CD4-positive, alpha-beta T cell treated with Interleukin-17A for 1 hour (primary cell): ENCODE measurements at places on chromosomes 7 and 10.

DNA sequence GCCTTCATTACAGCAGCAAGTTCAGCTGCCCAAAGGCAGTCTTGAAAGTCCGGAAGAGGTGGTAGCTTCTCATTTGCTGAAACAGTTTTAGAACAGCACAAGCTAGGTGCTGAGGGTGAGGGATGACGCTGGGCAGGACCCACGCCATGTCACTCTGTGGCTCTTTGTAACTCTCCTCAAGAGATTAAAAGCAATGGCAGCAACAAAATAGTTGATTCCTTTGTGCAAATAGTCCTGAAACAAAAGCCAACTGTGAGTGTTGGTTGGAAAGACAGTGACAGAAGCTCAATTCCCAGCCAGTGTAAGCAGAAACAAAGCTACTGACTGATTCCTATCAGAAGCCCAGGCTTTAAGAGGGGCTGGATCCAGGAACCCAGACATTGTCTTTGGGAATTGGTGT lies 47.6 kb upstream of the AQP1 start:
- no peak for DNase-seq

GRCh38 chr7:143434660-143435059 lies 8.6 kb upstream of the TAS2R60 start:
- no peak for DNase-seq

DNA sequence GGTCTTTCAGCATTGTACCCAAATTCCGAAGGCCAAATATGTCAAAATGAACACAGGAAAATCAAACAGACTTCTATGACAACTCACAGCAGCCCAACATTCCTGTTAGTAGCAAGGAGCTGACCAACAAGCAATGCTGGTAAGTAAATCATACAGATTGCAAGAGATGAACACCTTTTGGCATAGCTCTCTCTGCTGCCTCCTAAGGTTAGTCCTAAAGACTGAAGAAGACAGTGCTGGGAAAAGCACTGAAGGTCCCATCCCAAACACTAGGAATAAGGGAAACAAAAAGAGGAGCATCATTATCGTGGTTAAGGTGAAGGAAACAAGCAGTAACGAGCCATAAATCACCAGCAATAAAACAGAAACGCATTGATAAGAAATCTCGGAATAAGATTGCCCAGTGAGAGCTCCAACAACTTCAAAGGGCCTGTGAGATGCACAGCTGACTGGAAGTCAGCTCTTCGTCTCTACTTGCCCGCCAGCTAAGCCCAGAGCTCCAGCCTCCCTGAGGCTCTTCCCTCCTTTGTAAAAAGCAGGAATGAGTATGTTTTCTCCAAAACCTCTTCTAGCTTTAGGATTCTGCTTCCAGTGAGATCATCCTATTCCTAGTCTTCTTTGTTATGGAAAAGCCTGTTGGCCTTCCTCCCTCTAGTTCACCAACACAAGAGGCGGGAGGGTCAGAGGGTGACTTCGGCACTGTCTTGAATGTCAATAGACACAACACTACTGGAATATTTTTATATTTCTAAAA lies 15.3 kb downstream of the NUDT5 start:
- no peak for DNase-seq

GRCh38 chr7:23357190-23358093 lies 58.3 kb downstream of the MALSU1 start:
- DNase-seq, result peak; percentile 15

DNA sequence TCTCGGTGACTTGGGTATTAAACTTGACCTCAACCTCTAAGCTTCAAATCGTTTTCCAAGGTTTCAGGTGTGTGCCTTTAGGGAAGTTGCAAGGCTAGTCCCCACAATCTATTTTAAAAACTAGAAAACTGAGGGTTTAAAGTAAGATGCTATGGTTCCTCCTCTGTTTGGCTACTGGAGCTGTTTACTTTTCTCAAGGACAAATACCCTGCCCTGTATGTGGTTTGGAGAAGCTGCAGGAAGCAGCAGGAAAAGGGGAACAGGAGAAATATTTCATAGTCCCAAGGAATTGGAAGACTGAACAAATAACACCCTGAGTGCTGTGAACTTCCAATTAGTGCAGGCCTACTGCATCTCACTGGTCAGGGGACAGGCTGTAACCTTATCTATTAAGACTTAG lies 135.9 kb downstream of the NRP1 start:
- DNase-seq, result no peak

DNA sequence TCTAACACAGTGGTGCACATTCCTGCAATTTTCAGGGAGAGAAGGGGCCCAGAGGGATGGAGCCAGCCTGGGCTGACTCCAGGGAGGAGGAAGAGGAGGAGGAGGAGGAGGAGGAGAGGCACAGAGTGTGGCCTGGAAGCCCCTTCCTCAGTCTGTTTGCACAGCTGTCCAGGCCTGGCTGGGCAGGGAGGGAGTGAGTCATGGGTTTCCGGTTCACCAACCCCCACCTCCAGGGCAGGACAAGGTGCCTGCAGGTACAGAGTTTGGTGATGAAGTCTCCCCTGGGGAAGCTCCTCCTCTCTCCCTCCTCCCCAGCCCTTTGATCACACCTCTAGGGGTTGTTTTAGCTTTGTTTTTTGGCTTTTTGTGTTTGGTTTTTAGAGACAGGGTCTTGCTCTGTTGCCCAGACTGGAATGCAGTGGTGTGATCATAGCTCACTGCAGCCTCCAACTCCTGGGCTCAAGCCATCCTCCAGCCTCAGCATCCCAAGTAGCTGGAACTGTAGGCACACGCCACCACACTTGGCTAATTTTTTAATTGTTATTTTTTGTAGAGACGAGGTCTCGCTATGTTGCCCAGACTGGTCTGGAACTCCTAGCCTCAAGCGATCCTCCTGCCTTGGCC lies 77.5 kb upstream of the CUX1 start:
- DNase-seq, result no peak

DNA sequence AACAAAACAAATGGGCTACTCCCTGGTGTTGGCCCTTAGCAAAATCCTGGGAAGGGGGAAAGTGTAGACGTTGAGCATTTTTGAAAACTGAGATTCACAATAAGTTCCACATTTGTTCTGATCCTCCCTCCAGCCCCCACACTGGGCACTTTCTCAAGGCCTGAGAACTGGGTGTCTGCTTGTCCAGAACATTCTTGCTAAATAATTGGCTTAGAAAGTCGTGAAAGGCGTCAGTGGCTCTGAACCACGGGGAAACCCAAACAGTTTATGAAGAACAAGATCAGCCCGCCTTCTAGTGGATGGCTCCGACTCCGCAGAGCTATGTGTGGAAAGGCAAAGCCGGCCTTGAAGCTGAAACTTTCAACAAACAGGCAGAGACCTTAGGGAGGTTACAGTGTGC lies 370.1 kb downstream of the PRPF18 start:
- no peak for DNase-seq

- DNase-seq, result peak; percentile 64
Observed at GRCh38 chr7:108497082-108497725, 28.7 kb downstream of the PNPLA8 start.

DNA sequence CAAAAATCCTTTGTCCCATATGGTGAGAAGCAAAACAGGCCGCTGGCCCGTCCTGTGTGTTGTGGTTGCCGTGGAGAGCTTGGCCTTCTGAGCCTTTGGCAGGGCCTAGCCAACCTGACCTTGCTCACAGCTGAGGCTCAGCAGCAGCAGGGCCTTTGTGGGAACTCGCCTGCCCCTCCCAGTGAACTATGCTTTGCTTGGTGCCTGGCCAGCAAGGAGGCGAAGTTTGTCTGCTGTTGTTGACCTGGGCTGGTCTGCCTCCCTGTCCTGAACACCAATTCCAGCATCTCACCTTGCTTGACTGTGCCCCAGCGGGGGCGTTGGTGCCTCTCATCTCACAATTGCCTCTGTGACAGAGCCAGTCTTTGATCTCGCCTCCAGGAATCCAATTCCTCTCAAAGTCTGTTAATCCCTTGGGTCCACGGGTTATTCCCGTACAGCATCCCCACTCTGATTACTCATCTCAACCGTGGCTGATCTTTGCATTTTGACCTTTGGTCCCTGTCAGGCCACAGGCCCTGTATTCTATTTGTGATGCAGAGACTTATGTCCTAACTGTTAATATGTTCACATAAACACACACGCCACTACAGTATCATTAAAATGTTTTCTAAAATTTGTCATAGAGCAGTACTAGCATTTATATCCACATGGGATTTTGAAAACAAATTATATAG lies 22.6 kb downstream of the EPDR1 start:
- DNase-seq, result no peak

GRCh38 chr10:21520949-21521348 lies 4.5 kb downstream of the SKIDA1 start:
- no peak for DNase-seq

GRCh38 chr7:22728401-22729029 lies 1.5 kb downstream of the IL6 start:
- DNase-seq, result peak; percentile 36

GRCh38 chr10:29131952-29132547 lies 156.8 kb upstream of the LYZL1 start:
- DNase-seq, result no peak

DNA sequence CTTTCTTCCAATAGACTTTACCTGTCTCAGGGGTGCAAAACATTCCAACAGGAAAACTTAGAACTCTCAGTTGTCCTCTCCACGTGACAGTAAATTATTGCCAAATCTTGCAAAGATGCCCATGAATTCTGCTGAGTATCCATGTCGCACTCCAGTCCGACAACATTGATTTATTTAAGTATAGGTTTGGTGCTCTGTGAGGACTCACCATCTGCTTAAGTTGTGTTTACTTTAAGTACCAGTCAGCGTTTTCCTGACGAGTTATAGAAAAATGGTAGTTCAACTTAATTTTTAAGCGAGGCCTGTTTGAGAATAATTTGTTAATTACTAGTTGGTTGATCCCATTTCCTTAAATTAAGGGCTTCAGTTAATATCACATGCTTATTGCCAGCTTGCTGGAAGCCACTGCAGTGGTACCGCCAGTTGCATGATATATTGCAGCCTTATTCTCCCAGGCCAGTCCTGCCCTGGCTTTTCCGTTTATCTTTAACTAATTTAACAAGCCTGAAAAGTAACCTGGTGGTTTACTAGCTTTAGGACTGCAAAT lies 27.8 kb downstream of the CREB5 start:
- no peak for DNase-seq
